Left colon (tissue), 2 donors: ENCODE measurements at places on chromosomes 4 and X. TPM values are rescaled to one million over a fixed set of nuclear protein-coding genes. Genes with fewer than 3 reads are reported as not detected.

DNA sequence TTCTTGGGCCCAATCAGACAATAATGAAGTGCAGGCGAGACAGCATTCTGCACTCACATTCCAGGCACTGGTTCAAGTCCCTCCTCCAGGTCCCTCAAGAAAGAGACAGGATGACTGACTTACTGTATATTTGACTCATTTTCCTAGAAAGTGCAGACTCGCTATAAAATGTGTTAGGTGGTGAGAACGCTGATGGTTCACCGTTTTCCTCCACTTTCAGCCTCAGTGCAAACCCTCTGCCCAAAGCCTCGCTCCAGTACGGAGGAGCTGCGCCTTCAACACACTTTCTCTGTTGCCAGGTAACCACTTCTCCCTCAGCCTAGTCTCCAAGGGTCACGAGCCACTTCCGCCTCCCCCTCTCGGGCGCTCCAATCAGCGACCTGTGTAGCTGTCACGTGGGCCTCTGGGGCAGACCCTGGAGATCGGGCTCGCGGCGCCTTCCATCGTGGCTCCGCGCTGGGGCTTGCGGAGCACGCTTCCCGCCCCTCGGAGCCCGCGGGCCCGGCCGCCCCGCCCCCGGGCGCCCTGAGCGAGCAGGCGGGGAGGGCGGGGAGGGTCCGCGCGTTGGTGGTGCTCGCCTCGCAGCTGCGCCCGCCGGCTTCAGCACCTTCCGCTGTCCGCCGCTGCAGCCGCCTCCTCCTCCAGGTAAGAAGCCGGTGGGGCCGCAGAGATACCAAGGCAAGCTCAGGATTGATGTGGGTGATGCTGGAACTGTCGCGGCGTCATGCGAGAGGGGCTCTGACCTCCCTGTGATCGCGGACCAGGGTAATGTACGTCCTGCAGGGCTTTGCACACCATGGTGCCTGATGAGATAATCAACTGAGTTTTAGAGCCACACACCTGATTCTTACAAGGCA, at the start of gene WDR17:
WDR17 (plus strand) TSS at position 407 of the 857 bp plus-strand sequence. CDS start 45,740 bp downstream, outside the sequence.
- DNase-seq, result peak; percentile 83

Gene MAGEA12
- not detected for total RNA-seq

DNA sequence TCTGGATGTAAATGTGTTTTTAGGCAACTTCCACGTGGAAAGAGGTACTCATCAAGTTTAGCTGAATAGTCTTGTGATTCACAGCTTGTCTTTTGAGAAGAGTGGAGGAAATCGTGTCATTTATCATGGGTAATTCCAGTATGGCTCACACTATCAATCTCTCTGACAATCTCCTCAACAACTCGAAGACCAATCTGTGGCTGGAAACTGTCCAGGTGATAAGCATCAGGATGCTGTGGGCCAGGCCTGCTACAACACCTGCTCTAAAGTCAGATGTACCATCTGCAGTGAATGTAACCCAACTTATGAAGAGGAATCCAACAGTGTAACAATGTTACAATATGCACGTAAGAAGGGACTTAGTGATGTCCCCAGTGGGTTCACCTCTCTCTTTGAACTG, 132.1 kb upstream of the GK2 start:
- no peak for DNase-seq

- DNase-seq, result peak; percentile 18
Observed at GRCh38 chrX:140091125-140091886, 126.0 kb upstream of the CXorf66 start.

DNA sequence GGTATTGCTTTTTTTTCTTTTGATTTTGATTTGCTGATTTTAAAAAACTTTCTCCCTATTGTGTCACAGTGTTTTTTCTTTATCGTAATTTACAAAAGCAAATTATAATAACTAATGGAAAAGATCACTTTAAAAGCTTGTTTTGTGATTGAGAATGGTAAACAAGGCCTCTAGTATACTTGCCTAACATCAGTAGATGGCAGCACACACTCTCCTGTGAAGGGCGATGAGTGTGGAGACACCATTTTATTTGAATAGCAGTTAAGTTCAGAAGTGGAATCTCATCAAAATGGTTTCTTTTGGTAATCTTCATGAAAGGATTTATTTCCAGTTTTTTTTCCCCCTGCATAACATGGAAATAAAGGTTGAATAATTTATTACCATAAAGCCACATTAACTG, 72.3 kb downstream of the PAK3 start:
- DNase-seq, result no peak

GRCh38 chr4:183183906-183184535, 85.0 kb downstream of the WWC2 start:
- DNase-seq, result no peak

DNA sequence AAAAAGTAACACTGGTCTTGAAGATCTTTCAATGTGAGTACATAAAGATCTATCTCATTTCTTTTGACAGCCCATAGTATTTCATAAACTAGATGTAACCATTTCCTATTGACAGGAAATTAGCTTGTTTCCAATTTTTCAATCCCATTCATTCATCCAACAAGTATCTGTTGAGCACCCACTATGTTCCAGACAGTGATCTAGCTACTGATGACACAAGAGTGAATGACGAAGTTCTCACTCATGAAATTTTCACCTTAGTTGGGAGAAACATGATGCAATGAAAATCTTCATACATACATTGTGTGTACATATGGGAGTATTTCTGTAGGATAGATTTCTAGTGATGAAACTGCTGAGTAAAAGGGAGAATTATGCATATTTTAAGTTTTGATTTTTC, 1.7 kb downstream of the CD38 start:
- no peak for DNase-seq

- no peak for DNase-seq
Observed at GRCh38 chr4:153269218-153269990, 65.2 kb downstream of the TRIM2 start.

GRCh38 chrX:1533058-1533457, 3.9 kb downstream of the P2RY8 start:
- DNase-seq, result no peak

DNA sequence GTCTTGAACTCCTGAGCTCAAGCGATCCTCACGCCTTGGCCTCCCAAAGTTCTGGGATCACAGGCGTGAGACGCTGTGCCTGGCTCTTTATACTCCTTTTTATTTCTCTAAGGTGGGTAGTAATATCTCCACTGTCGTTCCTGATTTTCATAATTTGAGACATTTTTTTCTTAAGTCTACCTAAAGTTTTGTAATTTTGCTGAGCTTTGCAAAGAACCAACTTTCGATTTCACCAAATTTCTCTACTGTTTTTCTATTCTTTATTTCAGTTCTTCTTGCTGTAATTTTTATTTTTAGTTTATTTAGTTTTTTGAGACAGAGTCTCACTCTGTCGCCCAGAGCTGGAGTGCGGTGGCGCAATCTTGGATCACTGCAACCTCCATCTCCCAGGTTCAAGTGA, 70.4 kb upstream of the CITED1 start:
- no peak for DNase-seq

Gene STK32B
- 0.78 TPM for total RNA-seq

GRCh38 chr4:141637565-141637964, 1.2 kb downstream of the IL15 start:
- no peak for DNase-seq

- no peak for DNase-seq
Observed at GRCh38 chrX:119194621-119195020, 41.5 kb upstream of the PGRMC1 start.

DNA sequence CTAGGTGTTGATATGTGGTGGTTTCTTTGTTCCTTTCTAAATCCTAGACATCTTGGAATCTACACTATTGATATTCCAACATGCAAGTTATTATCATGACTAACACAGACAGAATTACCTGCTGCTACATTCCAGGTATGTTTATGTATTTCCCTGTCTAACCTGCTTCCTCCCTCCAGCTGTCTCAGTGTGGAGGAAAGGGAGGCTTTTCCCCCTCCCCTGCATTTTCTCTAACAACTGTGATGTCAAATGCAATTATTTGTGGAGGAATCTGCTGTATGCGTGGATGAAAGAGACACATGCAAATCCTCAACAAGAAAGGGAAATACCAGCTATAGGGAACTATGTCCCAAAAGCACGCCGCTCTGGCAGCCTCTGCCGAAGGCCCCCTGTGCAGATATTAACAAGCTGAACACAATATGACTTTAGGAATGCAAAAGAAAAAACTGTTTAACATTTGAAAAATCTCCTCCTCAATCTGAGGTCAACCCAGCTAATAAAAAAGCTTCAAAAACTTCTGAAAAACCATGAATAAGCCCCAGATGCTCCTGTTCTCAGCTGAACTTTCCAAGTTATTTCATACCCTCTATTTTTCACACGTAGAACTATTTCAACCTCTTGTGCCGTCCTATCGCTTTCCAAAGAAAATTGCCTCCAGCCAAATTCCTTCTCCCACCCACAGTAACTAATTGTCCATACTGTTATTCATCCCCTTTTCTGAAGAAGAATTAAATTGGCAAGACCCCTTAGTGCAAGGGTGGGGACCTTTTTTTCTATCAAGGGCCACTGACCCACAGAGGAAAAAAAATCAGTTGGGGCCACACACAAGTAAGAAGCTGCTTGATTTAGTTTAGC, 225.1 kb upstream of the GPC4 start:
- no peak for DNase-seq

Gene FSTL5
- 0.14 TPM for total RNA-seq

Gene APELA
- not detected for total RNA-seq

Gene CXorf49
- total RNA-seq, result not detected

DNA sequence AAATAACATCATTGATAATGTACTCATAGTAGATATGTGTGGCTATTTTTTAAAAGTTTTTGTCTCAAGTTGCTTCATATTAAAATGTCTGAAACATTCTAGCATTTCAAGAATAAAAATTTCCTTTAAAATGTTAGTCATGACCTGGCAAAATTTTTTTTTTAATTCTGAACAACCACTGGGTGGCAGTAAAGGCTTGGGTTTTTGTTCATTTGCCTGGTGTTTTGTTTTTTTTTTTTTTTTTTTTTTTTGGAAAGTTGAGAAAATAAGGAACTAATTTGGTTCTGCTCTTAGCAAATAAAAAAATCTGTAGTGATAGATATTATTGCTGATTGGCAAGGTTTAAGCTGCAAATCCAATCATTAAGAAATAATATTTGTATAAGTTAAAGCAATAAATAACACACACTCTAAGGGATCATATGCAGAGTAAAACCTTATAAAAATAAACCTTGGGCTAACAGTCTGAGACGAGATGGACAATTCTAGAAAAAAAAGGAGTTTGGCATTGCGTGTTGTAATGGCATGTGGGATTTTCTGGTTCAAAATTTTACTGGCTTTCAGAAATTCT, 81.4 kb downstream of the CEP44 start:
- DNase-seq, result no peak

DNA sequence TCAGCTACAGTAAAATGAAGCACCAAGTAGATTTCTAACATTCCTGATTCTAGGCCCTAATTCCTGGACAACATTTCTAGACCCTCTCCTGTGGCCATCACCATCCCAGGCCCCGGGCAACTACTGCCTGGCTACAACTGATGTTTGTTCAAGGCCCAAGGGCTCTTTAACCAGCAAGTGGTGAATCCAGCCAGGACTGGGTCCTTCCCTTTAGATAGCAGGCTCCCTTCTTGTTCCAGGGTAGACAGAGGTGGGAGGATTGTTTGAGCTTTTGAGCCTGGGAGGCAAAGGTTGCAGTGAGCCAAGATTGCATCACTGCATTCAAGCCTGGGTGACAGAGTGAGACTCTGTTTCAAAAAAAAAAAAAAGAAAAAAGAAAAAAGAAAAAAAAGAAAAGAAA, 12.7 kb upstream of the AADAT start:
- no peak for DNase-seq

- DNase-seq, result peak; percentile 40
Observed at GRCh38 chr4:180057891-180058671, 2185.1 kb upstream of the TENM3 start.

DNA sequence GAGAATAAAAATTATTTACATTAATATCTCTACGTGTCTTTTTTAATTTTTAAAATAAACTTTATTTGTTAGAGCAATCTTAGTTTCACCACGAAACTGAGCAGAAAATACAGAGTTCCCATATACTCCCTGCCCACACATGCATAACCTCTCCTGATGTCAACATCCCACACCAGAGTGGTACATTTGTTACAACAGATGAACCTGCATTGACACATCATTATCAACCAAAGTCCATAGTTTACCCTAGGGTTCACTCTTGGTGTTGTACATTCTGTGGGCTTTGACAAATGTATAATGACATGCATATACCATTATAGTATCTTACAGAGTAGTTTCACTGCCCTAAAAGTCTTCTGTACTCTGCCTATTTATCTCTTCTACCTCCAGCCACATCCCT, 110.6 kb upstream of the OTUD4 start:
- DNase-seq, result no peak

- DNase-seq, result no peak
Observed at GRCh38 chr4:86108834-86109233, 251.0 kb downstream of the MAPK10 start.

Gene CAPN6
- 5.0 TPM for total RNA-seq

- no peak for DNase-seq
Observed at GRCh38 chr4:117134386-117134785, 49.0 kb upstream of the TRAM1L1 start.

GRCh38 chr4:66091786-66092185, 421.5 kb upstream of the EPHA5 start:
- no peak for DNase-seq

Gene MAML3
- total RNA-seq, result 11.8 TPM

GRCh38 chr4:6378493-6379445, 93.6 kb downstream of the PPP2R2C start:
- DNase-seq, result no peak

DNA sequence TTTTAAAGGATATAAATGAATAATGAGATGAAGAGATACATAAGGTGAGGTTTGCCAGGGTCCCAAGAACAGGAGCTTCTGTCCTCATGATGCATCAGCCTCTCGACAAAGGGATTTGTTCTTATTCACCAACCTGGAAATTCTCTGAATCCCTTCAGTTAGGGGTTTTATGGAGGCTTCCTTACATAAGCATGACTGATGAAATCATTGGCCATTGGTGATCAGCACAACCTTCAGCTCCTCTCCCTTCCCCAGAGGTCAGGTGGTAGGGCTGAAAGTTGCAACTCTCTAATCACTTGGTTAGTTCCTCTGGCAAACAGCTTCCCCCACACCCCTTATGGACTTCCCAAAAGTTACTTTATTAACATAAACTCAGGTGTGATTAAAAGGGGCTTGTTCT, 222.0 kb downstream of the SPRY1 start:
- no peak for DNase-seq

DNA sequence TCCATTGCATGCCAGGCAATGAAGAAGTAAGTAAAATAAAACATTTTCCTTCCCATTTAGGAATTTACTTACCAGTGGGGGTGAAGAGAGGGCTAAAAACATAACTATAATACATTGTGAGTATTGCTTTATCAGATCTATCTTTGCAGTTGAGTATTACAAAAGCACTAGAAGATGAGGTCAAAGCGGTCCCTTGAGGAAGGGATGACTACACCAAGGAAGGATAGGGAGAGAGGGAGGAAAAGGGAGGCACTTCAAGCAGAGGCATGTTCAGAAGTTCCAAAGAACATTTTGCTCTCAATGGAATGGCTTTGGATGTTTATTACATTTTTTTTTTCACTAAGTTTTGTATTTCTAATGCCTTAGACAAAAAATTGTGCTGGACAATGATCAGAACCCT, 127.8 kb downstream of the TET2 start:
- DNase-seq, result no peak

DNA sequence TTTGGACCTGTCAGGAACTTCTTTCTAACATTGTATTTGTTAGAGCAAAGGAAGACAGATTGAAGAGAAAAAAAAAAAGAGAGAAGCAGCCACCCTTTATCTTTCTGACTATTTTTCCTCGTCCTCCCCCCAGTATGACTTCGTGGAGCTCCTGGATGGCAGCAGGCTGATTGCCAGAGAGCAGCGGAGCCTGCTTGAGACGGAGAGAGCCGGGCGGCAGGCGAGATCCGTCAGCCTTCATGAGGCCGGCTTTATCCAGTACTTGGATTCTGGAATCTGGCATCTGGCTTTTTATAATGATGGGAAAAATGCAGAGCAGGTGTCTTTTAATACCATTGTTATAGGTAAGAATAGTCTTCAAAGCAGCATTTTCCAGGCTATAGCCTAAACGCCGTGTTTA, 237.7 kb downstream of the DCTD start:
- DNase-seq, result no peak
